ENCODE measurements at places on chromosomes 3 and 15.

DNA sequence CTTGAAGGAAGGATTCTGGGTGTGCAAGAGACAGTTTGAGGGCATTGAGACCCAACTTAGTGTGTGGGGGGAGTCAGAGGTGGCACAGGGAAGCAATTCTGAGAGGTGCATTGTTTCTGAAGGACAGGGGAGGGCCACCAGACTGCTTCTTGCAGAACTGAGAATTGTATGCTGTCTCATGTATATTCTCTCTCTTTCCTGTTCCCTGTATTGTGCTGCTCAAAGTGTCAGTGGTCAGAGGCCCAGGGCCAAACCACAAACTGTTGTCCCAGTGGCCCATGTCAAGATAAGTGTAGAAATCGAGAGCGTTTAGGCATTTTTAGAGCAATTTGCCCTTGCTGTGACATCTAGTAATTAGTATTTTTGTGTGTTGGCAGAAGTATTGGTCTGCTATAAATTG, 567.1 kb downstream of the EDEM1 start:
- DNase-seq, result no peak

DNA sequence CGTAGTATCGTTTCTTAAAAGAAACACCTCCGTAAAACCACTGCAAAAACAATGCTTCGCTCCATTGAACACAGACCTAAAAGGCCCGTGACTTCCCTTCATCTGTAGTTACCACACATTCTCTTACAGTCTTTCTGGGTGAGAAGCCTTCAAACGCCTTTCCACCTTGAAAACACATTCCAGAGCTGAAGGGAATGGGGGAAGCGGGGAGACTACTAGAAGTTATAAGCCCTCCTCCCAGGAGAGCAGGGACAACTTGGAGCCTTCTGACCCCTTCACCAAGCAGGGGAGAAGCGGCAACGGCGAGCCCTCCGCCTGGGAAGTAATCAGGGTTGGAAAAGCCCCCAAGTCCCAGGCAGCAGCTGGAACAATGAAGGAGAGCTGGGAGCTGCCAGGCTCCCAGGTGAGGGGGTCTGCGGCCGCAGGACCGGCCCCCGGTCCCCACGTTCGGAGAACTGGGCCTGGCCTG, 461 bp downstream of the SECISBP2L start:
- peak; percentile 29 for DNase-seq

GRCh38 chr3:84836961-84837360, 121.8 kb upstream of the CADM2 start:
- DNase-seq, result no peak

GRCh38 chr3:17258823-17259436, 374.2 kb downstream of the PLCL2 start:
- peak; percentile 33 for DNase-seq

GRCh38 chr3:131036986-131037385, 10.3 kb downstream of the NEK11 start:
- DNase-seq, result no peak

DNA sequence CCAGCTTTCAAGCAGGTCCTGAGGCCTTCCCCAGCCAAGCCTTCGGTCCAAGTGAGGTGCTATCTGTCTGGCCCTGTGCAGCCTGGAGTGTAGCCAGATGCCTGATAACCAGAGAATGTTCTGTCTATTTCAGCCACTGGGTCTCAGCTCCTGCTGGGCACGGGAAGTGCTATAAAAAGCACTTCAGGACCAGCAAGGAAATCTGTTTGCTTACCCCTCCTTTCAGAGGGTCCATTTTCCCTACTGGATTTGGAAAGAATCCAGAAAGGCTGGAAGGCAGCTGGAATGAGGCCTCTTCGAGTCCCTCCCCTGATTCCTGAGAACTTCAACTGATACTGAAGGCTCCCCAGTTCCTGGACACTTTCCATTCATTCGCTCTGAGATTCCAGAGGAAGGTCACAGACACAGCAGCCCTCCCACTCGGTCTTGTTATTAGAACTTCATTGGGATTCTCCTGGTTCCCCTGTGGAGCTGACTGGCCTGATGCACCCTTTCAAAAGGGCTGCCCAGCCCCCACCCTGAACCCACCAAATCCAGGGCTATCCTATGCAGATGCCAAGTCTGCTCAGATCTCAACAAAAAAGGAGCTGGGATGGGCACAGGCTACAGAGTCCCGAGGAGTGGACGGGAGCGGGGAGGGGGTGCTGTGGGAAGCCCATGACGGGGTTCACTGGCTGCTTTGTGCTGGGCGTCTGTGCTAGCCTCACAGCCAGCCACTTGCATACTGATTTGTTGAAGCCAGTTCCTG, 70.4 kb downstream of the UMPS start:
- peak; percentile 65 for DNase-seq

DNA sequence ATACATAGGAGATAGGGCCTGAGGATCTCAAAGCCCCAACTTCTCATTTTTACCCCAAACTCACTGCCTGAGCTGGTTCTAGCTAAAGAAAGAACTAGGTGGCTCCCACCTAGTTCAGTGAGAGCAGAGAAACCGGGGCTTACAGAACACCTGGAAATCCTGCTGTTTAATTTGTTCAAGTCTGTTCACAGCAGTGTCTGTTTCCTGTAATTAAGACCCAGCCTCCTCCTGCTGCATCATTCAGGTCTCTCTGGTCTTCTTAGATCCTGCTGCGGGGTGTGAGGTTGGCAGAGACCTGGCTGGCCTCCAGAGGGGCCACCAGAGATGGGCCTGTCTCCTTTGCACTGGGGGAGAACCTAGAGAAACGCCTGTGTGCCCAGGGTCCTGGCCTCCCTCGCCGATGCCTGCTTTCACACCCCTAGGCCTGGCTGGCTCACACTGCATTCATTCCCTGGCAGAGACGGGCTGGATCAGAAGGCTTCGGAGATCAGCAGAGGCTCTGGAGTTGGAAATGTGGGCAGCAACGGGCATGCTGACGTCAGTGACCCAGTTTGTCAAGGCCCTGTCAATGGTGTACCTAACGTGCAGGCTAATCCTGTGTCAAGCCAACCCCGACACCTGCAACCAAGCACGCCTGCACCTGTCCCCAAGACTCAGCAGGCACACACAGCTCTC, 4.9 kb upstream of the CHRNA3 start:
- no peak for DNase-seq

DNA sequence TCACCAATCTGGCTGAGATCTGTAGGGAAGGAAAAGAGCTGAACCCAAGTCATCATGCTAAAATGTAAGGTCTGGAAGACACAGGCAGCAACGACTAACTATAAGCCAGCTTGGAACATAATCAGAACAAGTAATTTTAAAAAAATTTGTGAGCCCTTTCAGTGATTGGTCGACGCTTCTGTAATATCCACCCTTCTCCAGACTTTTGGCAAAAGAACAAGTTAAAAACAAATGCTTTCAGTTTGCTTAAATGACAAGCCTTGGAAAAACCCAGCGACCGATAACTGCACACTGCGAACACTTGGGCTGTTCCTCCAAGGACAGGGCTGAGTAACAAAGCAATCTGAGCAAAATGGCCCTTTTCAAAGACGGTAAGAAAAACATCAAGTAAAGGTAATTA, 49.6 kb downstream of the PCSK6 start:
- DNase-seq, result peak; percentile 83

- peak; percentile 7 for DNase-seq
These were observed 14.1 kb upstream of the MYH15 start for GRCh38 chr3:108524537-108524936.

DNA sequence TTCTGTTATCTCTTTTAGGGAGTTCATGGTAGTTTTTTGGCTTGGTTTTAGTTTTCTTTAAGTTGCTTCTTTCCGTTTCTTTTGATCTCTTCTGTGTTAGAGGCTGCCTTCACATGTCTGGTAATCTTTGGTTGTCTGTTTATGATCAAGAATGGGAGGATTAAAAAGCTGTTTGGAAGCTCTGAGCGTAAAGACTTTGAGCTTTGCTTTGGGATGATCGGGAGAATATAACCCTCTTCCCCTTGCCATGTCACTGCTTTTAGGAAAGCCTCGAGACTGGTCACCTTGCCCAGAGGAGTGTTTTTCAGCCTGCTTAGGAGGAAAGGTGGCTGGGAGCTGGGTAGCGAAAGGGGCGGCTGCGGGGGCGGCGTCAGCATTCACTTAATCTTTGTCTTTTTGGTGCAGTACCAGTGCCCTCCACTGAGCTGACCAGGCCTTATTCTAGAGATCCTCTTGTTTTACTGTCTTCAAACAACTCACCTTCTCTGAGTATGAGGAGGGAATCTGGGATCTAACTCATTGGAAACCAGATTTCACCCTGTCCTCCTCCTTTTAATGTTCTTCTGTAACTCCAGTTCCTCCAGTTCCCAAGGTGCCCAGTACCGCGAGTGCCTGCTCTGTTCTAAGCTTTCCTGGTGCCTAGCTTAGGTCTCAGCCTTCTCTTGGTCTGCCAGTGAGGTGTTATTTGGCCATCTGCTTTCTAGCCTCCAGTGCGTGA, 15.5 kb downstream of the TATDN2 start:
- DNase-seq, result peak; percentile 34

GRCh38 chr3:170766253-170766652, 103.7 kb downstream of the RPL22L1 start:
- peak; percentile 42 for DNase-seq

DNA sequence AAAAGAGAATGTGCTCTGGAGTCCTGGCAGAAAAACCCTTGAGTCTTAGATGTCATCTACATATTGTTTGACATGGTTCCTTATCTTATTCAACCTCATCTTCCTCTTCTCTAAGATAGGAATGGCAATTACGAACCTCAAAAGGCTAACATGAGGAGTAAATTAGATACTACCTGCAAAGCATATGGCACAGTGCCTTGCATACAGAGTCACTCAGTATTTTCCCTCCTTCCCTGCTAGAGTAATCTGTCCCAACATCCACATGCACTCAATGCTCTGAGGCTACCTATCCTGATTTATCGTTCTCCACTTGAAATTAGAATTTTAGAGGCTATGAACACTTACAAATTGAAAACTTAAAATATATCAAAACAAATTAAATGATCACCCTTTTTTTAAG, 386.7 kb downstream of the RSL24D1 start:
- no peak for DNase-seq

DNA sequence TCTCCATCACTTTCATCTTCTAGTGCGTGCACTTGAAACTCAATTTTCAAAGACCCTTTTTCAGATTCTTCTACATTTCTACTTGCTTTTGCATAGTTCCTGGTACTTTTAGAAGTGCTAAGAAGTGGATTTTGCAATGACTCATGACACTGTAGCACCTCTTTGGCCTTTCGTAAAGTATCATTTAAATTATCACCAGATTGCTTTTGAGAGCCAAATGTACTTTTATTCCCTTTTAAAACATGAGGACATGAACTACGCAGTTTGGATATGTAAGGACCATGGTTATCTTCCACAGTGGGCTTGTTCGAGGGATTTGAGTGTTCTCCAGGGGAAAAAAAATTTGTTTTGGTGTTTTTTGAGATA, 40.5 kb downstream of the ZNF106 start:
- DNase-seq, result no peak

DNA sequence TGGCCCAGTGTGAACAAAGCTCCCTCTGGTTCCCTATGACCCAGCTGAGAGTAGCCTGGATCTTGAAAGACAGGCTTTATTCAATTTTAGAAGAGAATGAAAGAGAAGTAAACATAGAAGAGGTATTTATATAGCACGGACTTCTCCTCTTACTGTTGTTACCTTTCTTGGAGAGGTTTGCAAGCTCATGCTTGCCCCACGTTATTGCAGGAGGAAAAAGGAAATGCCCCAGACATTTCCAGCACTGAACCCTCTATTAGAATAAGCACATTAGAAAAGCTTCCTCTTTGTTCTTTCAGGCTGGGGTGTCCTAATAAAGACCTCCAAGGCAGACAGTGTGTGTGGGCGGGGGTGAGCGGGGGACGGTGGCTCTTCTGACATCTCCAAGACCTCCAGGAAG, 98.7 kb upstream of the AGBL1 start:
- no peak for DNase-seq

DNA sequence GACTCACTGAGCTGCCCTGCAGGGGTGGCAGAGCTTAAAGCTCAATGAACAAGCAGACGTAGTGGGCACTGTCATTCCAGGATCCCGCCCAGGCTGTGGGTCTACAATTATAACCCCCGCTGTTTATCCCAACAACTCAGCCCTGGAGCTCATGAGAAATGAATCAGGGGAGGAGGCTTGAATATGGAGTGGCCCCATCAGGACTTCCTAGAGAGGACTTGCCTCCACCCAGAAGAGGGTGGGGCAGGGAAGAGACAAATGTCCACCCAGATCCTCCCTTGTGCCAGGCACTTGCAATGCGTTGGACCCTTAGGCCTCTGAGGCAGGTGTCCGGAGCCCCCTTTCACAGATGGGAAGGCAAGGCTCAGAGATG, 33.0 kb downstream of the SLC6A20 start:
- DNase-seq, result no peak

Measured in fibroblast of skin of right quadriceps (primary cell).